ENCODE measurements at places on chromosomes 2 and 18.

DNA sequence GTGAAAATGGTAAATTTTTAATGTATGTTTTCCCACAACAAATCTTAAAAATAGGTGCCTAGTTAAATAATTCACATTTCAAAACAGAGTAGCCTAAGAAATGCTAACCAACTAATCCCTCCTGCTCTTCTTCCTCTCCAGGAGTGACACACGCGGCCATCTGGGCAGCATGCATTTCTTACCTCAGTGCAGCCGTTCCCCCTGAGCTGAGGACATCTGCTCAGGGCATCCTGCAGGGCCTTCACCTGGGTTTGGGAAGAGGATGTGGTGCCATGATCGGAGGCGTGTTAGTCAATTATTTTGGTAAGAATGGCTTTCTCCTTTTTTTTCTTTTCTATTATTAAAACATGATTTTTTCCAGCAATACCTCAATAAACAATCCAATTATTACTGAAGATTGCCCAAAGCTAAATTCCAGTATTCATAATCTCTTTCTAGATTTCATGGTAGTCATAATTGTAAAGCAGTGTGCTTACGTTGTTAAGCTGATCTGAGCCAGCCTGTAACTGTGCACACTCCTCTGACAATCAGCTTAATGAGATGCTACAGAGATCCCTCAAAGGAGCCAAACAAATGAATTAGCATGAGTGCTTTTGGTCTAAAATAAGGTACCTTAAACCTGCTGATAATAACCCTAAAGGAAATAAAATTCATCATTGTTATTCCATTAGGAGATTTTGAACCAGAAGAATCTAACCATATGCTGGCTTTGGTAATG lies 45.8 kb downstream of the NEMP2 start:
- DNase-seq, result no peak

GRCh38 chr2:205655779-205656456 lies 26.4 kb upstream of the NRP2 start:
- peak; percentile 24 for DNase-seq

DNA sequence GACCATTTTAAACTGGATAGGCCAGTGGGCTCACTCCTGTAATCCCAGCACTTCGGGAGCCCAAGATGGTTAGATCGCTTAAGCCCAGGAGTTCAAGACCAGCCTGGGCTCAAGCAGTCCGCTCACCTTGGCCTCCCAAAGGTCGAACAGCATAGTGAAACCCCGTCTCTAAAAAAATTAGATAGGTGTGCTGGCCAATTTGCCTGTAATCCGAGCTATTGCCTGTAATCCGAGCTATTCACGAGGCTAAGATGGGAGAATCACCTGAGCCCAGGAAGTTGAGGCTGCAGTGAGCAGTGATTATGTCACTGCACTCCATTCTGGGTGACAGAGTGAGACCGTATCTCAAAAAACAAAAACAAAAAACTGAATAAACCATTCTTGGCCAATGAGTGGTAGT lies 52.6 kb upstream of the EMILIN2 start:
- DNase-seq, result no peak

DNA sequence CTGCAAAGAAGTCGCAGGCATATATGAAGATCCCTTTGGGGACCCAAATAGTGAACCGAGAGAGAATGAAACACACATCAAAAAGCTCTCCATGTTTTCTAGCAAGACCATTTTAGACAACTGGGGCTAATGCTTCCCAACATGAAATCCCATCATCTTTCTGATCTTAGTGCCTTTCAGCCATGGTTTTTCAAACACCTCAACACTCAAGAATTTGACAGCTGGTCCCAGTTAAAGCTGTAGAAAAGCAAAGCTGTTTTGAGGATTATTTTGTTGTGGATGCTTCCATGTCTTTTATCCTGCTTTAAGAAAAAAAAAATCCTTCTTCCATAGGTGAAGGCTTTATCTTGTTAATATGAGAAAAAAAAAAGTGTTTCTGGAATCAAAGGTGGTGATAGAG lies 259.1 kb downstream of the STK39 start:
- no peak for DNase-seq

DNA sequence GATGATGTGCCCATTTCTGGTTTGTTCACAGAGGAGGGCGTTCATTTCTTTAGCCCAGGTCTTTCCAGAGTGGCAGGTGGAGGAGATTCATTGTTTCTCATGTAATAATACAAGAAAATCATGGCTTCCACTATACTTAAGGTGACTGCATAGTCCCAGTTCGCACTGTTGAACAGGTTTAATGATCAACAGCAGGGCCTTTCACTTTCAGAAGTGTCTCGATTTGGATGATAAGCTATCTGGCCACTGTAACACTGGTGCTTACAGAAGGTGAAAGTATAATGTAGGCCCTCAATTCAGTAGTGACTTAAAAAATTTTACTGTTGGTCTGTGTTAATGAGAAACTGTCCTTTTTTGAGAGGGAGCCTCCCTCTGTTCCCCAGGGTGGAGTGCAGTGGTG lies 1.4 kb downstream of the RMC1 start:
- no peak for DNase-seq

DNA sequence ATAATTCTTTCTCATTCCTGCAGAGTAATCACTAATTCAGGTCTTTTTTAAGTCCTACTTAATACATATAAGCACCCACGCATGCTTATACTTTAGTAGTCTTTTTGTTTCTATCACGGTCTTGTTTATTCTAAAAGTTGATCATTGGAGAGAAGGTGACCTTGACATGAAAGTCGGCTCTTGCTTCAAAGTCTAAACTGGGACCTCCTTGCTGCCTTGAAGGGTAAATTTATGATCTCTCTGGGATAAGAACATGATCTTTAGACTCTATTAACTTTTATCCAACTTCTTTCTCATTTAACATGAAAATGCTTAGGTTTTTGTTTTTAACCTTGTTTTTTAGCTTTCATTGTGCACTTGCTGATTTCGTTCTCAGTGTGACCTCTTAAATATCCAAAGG lies 792.3 kb downstream of the DPP10 start:
- DNase-seq, result no peak

DNA sequence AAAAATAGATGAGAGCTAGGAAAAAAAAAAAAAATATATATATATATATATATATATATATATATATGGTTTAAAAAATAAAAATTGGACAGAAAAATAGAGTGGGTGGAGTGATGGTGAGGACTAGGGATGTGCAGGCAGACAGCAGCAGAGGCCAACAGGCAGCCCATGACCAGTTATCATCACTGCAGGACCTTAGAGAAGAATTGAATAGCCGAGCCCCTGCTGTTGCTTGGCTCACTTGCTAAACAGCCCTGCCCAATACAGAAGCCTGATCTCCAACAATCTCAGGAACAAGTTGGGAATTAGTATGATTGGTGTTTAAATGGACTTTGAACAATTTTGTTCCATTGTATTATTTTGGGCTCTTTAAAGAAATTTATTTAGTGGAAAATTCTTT lies 967.5 kb upstream of the PIK3C3 start:
- no peak for DNase-seq

GRCh38 chr18:41719808-41720207 lies 235.2 kb upstream of the PIK3C3 start:
- no peak for DNase-seq

DNA sequence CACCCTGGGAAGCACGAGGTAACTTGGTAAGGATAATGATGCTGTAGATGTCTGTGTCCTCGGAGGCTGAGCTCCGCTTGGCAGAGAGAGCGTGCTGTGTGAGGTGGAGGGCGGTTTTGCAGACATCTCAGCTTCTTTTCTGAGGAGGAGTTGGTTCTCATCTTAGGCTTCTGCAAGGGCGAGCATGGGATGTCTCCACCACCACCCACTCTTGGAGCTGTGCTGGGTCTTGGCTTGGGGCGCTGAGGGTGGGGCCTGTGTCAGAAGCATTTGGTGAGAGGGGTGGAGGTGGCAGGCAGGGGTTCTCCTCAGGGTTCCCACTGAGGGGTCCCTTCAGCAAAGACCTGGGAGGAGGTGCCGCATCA lies 9.2 kb downstream of the OXER1 start:
- DNase-seq, result no peak
